Cortex of kidney (tissue), 1 donor: ENCODE measurements at places on chromosomes 3 and 15.

GRCh38 chr15:91941871-91942658 lies 88.6 kb downstream of the SLCO3A1 start:
- DNase-seq: no peak

GRCh38 chr3:113912552-113913236 lies 35.1 kb upstream of the ZDHHC23 start:
- no peak for DNase-seq

GRCh38 chr15:79947009-79947408 lies 24.0 kb downstream of the BCL2A1 start:
- DNase-seq: no peak

- no peak for DNase-seq
These were observed 19.8 kb upstream of the P2RY12 start for GRCh38 chr3:151404316-151404715.

GRCh38 chr15:20353966-20354883 lies 187.4 kb downstream of the GOLGA6L6 start:
- DNase-seq: no peak

DNA sequence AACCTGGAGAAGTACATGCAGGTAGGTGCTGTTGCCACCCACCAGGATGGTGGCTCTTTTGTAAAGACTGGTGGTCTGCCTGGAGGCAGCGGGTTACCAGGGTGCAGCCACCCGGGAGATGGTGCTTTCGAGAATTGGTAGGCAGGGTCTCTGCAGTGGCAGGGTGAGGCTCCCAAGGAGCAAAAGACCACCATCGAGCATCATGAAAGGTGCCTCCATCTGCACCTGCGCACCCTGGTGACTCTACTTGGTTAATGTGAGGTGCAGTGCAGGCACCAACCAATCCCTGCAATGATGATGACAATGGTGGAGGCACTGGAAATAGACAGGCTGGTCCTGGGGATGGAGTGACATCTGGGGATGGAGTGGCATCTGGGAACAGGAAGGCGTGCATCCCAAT lies 236.7 kb downstream of the ADAMTS17 start:
- no peak for DNase-seq

GRCh38 chr3:52649461-52650210 lies 36.1 kb downstream of the PBRM1 start:
- DNase-seq: no peak

DNA sequence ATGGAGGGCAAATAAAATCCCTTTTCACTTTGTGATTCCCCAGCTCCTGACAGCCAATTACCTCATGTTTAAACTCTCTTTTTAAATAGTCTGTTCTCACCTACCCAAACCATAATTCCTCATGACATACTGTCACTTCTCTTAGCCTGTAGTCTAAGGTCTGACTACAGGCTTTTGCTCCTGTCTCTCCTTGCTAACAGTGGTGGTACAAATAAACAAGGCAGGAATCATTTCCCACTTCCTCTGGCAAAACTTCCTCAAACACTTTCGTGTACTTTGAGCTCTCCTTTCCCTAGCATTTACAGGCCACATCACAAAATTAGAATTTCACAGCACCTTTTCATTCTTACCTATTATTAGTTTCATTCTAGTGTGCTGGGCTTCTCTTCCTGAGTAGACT lies 51.8 kb downstream of the ATP8B4 start:
- DNase-seq: no peak

DNA sequence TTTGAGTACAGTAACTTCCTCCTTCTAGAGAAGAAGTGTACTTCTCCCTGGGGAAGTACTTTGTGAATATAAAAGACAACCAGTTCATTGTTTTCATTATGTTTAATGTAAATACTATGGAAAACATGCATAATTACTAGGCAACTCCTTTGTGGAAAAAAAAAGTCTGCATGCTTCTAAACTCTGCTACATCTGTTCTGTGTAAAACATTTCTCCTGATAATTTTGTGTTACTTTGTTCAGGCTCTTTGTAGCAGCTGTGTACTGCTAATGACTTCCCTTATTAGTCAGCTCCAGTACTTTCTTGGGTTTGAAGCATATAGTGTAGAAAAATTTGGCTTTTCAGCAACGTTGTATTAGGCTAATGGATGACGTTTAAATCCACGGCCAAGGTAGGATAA lies 111.6 kb downstream of the FEZF2 start:
- DNase-seq: no peak

DNA sequence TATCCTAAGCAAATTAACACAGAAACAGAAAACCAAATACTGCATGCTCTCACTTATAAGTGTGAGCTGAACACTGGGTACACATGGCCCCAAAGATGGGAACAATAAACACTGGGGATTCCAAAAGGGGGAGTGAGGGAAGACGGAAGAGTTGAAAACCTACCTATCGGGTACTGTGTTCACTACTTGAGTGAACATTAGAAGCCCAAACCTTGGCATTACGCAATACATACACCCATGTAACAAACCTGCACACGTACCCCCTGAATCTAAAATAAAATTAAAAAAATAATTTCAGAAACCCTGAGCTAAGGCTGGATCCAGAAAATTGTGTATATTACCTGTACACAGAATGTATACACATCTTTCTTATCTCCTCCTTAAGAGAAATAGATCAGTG lies 42.8 kb upstream of the C3orf70 start:
- DNase-seq: no peak

DNA sequence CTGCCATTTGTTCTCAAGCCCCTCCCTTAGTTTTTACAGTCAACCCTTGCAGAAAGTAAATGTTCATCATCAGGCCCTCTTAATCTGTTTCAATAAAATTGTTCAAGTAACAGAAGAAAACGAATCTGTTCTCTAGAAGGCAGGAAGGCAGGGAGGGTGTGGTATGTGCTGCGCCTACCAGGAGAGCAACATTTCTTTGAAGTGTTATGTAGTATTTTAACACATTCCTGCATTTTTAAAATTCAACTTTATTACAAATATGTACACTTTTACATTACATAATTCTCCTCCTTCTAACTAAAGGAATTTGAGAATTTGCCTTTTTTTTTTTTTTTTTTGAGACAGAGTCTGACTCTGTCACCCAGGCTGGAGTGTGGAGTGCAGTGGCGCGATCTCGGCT lies 657.8 kb downstream of the MCTP2 start:
- no peak for DNase-seq

- DNase-seq: no peak
These were observed 71.5 kb downstream of the GSK3B start for GRCh38 chr3:120022729-120023128.

DNA sequence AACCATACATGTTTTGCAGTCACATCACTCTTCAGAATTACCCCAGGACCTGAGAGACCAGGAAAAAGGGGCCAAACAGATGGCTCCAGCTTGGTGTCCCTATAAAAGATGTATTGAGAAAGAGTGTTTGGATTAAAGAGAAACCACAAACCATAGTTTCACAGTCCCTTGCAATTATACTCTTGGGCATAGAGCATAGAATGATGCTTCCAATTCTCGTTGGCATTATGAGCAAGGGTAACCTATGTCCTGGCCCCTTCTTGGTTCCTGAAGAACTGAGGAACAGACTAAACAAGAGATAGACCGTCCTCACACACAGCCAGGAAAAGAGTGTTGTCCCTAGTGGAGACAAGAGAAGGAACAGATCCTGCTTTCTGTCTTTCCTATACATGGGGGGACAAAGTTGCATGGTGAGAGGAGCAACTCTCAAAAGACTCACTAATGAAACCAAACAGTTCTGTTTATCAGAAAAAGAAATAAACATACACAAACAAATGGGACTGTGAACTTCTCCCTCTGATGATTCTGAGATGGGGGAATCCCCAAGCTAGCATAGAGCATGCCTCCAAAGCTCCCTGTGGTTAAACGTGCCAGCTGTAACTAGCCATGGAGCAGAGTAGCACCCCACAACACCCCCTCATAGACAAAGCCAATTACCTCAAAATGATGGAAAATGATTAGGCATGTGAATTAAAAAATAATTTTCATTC lies 908.6 kb downstream of the NTRK3 start:
- no peak for DNase-seq

- no peak for DNase-seq
These were observed 901 bp upstream of the CLN6 start for GRCh38 chr15:68230157-68231100.
